ENCODE measurements at places on chromosomes 3 and 15.

DNA sequence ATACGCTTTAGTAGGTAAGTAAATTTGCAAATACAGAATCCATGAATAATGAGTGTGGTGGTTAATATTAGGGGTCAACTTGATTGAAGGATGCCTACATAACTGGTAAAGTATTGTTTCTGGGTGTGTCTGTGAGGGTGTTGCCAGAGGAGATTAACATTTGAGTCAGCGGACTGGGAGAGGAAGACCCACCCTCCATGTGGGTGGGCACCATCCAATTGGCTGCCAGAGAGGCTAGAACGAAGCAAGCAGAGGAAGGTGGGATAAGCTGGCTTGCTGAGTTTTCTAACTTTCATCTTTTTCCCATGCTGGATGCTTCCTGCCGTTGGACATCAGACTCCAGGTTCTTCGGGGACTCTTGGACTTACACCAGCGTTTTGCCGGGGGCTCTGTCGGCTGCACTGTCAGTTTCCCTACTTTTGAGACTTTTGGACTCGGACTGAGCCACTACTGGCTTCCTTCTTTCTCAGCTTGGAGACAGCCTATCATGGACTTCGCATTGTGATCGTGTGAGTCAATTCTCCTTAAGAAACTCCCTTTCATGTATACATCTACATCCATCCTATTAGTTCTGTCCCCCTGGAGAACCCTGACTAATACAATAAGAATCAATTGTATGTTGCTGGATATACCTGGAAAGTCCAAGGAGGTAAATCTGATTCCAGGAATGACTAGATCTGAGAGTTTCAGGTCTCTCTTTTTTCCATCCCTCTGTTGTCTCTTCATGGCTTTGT, 25.8 kb upstream of the NEDD4 start:
- no peak for DNase-seq

- no peak for DNase-seq
Observed at GRCh38 chr3:139897759-139898158, 37.2 kb upstream of the CLSTN2 start.

GRCh38 chr3:136882571-136882970, 20.6 kb downstream of the NCK1 start:
- no peak for DNase-seq

DNA sequence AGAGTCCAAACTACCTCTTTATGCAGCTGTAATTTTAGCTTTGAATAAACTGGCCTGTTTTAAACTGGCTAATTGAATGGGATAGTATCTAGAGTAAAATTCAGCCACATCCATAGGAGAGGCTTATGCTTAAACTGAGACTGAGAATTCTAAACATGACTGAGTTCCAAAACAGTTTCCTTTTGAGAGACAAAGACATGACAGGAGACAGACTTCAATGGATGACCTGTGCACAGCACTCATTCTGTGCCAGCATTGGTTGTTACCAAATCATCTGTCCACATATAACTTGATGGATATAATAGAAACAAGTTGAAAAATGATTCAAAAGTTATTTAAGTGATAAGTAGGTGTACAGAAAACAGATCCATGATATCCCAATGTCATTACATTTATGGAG, 20.9 kb downstream of the IL12A start:
- DNase-seq = no peak

DNA sequence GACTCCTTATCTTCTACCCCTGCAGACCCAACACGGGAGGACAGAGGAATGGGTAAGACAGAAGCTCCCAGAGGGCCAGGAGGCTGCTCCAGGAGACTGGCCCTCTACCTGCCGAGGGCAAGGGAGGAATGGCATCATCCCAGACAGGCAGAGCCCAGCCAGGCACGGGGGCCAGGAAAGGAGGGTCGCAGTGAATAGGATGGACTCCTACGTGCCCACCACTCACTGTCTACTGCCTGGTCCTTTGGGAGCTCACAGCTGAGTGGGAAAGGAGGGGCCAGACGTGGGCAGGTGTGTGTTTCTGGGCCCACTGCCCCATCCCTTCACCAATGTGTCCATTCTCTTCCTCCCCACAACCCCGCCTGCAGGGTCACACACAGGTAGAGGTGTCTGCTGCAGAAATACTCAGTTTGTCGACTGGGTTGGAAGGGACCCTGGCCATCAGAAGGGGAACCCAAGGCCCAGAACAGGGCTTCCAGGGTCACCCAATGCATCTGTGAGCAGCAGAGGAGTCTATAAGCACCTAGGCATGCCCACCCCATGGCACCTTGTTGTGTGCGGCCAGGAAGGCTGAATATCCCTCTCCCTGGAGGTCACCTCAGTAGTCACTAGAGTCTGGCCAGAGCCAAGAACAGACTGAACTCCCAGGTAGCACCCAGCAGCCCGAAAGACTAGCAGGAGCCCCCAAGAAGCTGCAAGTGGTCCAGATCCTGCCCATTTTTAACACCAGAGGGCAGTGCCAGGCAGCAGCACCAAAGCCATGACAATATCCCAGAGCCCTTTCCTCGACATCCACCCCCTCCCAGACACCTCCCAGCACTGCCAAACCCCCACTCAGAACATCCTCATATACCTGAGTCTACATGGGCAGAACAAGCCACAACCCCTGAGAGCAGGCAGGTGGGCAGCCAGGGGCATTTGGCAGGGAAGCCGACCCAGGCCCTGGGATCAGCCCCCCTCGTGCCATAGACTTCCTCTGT, 24.0 kb downstream of the TKT start:
- DNase-seq = no peak

DNA sequence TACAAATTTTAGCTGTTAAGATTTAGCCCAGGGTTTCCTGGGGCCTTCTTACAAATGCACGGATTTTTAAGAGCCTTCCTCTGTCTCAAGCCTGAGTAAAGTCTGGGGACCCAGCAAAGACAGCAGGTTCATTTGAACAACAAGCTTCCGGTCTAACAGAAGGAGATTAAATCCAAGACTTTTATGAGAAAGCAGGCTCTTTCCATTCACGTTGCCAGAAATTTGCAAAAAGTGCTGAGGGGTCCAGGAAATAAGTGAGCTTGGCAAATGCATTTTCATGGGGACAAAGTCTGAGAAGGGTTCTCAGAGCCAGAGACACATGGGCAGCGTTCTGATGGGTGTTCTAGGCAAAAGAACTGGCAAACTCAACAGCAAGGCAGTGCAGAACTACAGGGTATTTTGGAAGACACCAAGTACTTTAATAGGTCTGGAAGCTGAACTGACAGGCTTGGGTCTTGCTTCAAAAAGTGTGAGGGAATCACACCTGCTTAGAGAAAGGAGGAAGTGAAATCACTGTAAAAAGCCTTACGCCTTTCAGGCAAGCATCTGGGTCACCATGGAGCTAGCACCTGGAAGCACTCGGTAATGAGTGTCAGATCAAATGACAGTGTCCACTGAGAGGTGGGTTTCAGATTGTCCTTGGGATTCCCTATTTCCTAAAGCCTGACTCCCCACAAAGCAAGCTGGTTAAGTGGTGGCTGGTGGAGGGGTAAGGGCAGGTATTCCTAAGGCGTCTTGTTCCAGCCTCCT, 115.8 kb upstream of the ARHGEF3 start:
- no peak for DNase-seq

- DNase-seq = no peak
Observed at GRCh38 chr3:19226479-19226878, 78.2 kb downstream of the KCNH8 start.

GRCh38 chr15:60843482-60843881, 364.5 kb upstream of the ICE2 start:
- DNase-seq = no peak

GRCh38 chr3:18789734-18790133, 358.6 kb upstream of the KCNH8 start:
- DNase-seq = no peak

Measured in SW480 (cell line).